ENCODE measurements at places on chromosomes 6 and 20. TPM values are rescaled to one million over a fixed set of nuclear protein-coding genes. Genes with fewer than 3 reads are reported as not detected.
A peak's percentile ranks its signal among the peaks of the same experiment; 100 is the strongest.

DNA sequence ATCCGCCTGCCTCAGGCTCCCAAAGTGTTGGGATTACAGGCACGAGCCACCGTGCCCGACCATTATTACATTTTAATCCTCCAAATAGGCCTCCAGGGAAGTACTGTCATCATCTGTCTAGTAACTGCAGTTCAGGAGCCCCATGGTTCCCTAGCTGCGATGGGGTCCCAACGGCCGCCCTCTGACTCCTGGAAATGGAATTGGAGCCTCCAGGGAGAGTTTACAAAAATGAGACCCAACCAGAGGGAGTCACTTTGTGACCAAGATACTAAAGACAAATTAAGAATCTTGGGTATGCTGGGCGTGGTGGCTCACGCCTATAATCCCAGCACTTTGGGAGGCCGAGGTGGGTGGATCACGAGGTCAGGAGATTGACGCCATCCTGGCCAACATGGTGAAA lies 36.7 kb downstream of the TFAP2C start:
- no peaks in the 10 kb centered on the region for H3K4me1 ChIP-seq
- no peaks in the 10 kb centered on the region for H3K36me3 ChIP-seq
- no peaks in the 10 kb centered on the region for H3K27me3 ChIP-seq
- no peak overlapping the region for H3K4me3 ChIP-seq
- no peak for DNase-seq
- H3K27ac ChIP-seq = no peak overlapping the region

- H3K27ac ChIP-seq = peak overlapping the region; percentile 94
- peaks cover 19% of the 10 kb centered on the region for H3K4me1 ChIP-seq
- peak overlapping the region; percentile 80 for H3K4me3 ChIP-seq
- H3K27me3 ChIP-seq = no peaks in the 10 kb centered on the region
- DNase-seq = no peak
Measured at GRCh38 chr6:3163248-3163594, 5.9 kb upstream of the TUBB2A start.

GRCh38 chr6:1381481-1382330 lies 7.7 kb upstream of the FOXF2 start:
- H3K4me3 ChIP-seq = peak overlapping the region; percentile 52
- peak; percentile 63 for DNase-seq
- H3K4me1 ChIP-seq = no peaks in the 10 kb centered on the region
- peaks cover 65% of the 10 kb centered on the region for H3K27me3 ChIP-seq

- H3K36me3 ChIP-seq = no peaks in the 10 kb centered on the region
- H3K27ac ChIP-seq = no peak overlapping the region
- H3K27me3 ChIP-seq = no peaks in the 10 kb centered on the region
- no peak overlapping the region for H3K4me3 ChIP-seq
- DNase-seq = no peak
- no peaks in the 10 kb centered on the region for H3K4me1 ChIP-seq
Measured at GRCh38 chr6:169898788-169899480, 147.5 kb downstream of the ERMARD start.

The MACROD2 gene
- polyA plus RNA-seq = 2.2 TPM

The GPR63 gene
- polyA plus RNA-seq = 0.11 TPM

The SLC17A3 gene
- not detected for polyA plus RNA-seq
